Muscle of leg (tissue), 16 donors: ENCODE measurements at places on chromosomes 3 and 15. TPM values are rescaled to one million over a fixed set of nuclear protein-coding genes. Genes with fewer than 3 reads are reported as not detected.

The ALS2CL gene
- 5.1 TPM for total RNA-seq

The TRANK1 gene
- 5.0 TPM for total RNA-seq

- DNase-seq: no peak
Observed at GRCh38 chr3:178095522-178095921, 440.7 kb upstream of the KCNMB2 start.

DNA sequence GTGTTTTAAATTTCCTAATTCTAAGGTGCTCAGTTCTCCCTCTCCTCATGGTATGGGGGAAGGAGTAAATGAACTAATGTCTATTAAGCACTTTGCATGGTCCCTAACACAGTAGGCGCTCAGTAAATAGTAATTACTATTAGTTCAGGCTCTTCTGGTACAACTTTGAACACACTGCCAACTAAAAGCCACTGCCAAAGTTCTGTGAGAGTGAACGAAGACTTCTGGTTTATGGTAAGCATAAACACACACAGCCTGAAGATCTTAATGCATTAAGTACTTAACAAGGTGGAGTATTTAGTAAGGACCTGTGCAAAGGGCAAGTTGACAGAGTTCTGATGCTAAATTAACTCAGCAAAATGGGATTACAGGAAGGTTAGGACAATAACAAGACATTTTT lies 24.7 kb downstream of the RARB start:
- no peak for DNase-seq

- peak; percentile 43 for DNase-seq
Observed at GRCh38 chr3:70072180-70072579, 72.6 kb downstream of the SAMMSON start.

DNA sequence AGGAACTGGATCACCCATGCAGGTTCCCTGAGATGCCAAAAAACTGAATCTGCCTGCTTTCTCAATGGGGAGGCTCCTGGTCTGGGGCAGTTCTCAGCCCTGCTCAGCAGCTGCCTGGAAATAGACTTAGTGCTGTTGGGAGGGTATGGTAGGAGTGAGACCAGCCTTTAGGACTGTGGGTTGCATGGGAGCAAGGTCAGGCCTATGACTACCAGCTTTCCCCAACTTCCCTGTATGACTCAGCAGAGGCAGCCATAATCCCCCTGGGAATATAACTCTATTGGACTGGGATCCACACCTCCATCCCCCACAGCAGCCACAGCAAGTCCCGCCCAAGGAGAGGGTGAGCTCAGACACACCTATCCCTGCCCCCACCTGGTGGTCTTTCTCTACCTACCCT lies 87.0 kb downstream of the CFAP44 start:
- DNase-seq: no peak

GRCh38 chr15:68725736-68726135 lies 95.0 kb downstream of the ANP32A start:
- DNase-seq: peak; percentile 92

DNA sequence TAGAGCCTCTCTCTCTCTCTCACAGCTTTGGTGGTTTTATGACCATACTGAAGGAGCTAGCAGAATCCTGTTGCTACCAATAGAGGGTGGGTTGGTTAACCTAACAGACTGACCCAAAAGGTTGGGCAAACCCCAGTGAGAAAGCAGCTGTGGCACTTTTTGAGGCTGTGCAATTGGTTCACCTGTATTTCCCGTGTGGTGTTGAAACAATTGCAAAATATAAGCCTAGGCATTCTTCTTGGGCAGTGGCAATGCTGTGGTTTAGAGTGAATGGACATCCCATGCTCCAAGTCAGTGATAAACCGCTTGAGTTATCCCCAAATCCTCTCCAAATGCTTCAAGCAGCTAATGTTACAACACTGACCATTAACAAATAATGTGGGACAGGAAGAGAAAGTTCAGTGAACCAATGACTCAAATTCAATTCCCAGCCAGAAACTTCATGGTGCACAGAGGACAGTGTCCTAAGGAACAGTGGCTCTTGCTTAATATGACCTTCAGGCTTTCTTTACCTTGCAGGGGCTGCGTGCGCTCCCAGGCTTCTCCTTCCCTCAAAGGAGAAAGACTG lies 261.9 kb upstream of the ICE2 start:
- no peak for DNase-seq

DNA sequence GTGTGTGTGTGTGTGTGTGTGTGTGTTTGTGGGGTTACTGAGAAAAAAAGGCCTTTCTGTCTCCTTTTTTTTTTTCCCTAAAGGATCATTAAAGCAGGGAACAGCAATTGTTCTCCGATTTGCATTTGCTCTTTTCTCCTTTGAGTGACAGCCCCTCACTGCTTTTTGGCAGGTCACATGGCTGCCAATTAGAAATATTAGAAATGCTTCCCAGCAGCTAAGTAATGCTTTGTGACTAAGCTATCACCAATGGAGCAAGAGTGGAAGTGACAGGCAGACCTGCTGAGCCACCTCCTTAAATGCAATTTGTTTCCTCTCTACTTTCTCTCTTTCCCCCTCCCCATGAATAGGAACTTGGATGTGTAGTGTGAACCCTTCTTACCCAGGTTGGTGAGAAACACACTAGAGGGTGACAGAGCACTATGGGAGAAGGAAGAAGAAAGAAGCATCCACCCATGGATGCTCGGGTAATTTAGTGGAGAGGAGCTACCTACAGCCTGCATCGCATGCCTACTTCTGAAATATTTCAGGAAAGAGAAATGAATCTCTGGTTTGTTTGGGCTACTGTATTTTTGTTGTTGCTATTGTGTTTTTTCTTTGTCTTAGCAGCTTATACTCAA lies 165.2 kb upstream of the PDZRN3 start:
- DNase-seq: no peak
